ENCODE measurements at places on chromosomes 12 and 14.

GRCh38 chr14:75399843-75400775, 27.7 kb upstream of the JDP2 start:
- DNase-seq = no peak

- no peak for DNase-seq
Observed at GRCh38 chr12:50066402-50066801, 9.0 kb downstream of the ASIC1 start.

GRCh38 chr14:62081951-62082350, 319.7 kb downstream of the SNAPC1 start:
- no peak for DNase-seq

DNA sequence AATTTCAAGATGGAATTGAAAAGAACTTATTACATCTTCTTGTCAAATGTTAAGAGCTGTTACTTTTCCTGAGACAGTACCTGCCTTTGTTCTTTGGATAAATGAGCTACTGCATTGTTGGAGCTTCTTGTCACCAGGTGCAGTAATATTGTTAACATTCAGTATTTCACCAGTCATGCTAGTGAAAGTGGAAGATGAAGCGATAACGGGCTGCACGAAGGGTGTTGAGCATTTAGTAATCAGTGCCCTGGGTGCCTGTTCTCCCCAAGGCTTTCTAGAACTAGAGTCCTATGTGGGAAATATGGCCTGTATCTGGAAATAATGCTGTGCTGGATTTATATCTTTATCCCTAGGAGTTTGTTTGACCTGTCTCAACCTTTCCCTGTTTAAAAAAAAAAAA, 83.2 kb downstream of the PPP2R5C start:
- no peak for DNase-seq

GRCh38 chr12:88400302-88400701, 180.0 kb downstream of the KITLG start:
- no peak for DNase-seq

- DNase-seq = no peak
Observed at GRCh38 chr12:7129287-7129871, 690 bp upstream of the RBP5 start.

GRCh38 chr12:76790564-76791552, 26.9 kb downstream of the ZDHHC17 start:
- no peak for DNase-seq

GRCh38 chr14:57761800-57762199, 104.1 kb downstream of the SLC35F4 start:
- DNase-seq = no peak

DNA sequence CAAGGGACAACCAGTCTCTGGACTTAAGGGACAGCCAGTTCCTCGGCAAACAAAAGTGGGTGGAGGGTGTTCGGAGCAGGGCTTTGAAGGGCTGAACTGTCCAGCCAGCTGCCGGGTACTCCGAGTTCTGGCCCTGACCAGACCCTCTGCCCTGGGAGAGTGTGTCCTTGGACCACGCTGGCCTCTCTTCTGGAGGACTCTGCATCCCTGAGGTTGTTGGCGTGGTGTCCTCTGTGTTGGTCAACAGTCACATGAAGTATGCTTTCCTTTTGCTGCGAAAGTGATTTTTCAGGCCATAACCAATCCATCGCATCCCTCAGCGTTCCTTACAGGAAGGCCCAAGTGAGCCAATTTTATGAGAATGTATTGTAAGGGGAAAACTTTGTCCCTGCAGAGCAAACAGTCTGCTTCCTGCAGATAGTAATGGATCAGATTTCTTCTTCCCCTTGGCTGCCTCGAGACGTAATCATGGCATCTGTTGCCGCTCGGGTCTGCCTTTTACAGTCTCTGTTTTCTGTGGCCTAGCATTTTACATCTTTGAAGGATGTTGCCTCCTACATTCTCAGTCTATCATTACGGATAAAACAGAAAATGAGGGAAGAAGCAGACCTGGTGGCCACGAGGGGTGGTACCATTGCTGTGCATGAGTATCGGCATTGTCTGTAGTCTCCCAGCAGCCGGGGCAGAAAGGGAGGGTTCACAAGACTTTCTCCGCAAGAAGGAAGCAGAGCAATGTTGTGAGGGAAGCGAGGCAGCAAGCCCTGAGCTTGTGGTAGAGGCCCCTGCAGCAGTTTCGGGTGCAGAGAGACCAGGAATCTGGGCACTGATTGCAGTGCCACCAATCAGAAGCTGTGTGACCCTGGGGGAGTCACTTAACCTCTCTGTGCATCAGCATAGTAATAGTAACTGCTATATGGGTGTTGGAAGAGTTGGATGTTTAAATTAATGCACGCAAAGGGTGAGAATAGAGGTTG, 47.4 kb downstream of the SMIM41 start:
- no peak for DNase-seq

GRCh38 chr12:53182903-53183302, 2.2 kb upstream of the CSAD start:
- no peak for DNase-seq

DNA sequence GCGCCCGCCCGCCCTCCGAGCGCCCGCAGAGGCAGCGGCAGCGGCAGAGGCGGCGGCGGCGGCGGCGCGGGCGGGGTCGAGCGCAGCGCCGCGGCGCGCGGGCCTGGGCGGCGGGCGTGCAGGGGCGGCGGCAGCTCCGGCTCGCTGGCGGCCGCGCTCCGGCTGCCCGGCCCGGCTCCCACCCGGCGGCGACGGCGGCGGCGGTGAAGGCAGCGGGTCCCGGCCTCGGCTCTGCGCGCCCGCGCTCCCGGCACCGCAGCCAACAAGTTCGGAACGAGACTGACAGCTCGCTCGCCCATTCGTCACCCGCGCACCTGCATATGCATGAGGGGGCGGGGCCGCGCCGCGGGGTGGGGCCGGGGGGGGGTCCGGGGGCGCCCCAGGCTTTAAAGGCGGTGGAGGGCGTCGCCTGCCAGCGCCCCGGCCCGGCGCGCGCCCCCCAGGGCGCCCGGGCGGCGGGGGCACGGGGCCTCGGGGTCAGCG, at the start of gene JAG2:
Gene JAG2 (minus strand): TSS at position 281 of the 483 bp plus-strand sequence. CDS start 356 bp downstream, outside the sequence.
- peak; percentile 57 for DNase-seq

DNA sequence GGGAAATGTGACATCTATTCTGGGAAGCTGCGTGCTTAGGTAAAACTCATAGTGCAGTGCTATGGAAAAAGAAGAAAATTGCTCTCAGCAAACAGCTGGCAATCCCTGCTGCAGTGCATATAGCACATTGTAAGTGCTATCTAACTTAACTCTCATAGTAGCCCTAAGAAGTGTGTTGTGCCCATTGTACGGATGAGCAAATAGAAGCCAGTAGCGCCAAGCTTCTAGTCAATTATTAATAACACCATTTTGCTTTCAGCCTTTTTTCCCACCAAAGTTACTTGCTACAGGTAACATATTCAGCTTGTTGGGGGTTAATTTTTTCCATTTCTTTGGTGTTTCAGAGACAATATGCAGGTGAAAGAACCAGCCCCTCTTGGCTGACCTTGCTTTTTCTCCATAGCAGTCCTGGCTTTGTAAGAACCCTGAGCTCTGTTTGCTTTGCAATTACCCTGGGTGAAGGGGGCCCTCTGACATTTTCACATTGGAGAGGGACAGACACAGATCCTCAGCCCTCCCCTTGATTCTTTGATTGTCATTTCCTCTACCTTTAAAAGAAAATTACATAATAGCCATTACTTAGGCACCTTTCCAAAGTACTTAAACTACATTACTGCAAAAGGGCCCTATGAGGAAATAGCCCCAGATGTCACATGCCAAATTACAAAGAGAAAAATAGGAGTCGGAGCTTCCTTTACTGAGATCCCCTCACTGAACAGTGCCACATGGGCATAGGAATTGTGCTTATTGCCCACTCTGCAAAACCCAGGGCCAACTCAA, 576.2 kb upstream of the TBX3 start:
- DNase-seq = no peak

- no peak for DNase-seq
Observed at GRCh38 chr12:132619386-132620112, 973 bp downstream of the P2RX2 start.

DNA sequence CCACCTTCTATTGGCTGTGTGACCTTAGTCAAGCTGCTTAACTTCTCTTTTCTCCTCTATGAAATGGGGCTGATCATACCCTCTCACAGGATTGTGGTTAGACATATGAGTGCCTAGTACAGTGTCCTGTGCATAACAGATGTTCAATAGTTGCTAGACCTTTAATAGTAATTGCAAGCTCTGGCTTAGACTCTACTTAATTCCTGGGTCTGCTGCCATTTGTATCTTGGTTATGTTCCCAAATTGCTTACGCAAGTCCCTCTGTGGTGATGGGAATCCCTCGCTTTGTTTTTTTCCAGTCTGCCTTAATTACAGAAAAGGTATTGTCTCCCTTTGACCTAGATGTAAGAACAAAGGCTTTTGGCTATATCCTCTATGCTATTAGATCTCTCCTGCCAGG, 15.1 kb downstream of the SUDS3 start:
- DNase-seq = no peak

- DNase-seq = no peak
Observed at GRCh38 chr12:45737638-45738037, 8.1 kb downstream of the ARID2 start.

DNA sequence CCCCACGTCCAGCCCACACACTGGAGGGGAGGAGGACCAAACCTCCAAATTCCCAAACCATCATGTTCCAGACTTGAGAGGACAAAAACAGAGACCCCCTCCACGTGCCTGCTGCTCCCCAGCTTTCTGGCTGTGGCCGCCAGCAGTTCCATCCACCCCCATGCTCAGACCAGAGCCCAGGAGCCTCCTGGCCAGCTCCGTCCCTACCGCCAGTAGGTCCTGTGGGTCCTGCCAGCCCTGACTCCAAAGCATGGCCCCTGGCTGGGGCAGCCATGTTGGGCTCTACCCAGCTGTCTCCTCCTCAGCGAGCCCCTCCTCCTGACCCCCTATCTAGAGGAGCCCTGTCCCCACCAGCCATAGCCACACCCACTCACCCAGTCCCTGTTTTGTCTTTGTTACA, 227.3 kb upstream of the RTL1 start:
- no peak for DNase-seq

GRCh38 chr12:59699421-59700152, 103.8 kb downstream of the SLC16A7 start:
- DNase-seq = no peak
